ENCODE measurements at places on chromosomes 1 and 21.

DNA sequence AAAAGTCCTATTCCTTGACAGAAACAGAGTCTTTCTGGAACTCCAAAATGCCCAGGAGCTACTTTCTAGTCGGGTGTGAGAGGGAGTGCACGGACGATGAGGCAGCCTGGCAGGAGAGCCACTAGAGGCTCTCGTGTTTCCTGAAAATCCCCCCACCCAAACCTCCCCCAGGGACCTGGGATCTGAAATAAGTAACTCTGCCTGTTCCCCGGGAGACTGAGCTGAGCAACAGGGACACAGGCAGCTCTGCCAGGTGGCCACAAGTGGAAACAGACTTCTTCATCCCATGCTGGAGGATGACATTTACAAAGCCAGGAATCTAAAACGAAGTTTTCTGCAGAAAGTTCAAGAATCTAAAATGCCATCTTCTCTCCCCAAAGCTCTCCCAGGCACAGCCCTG, 77.1 kb downstream of the ITPKB start:
- no peak for DNase-seq

DNA sequence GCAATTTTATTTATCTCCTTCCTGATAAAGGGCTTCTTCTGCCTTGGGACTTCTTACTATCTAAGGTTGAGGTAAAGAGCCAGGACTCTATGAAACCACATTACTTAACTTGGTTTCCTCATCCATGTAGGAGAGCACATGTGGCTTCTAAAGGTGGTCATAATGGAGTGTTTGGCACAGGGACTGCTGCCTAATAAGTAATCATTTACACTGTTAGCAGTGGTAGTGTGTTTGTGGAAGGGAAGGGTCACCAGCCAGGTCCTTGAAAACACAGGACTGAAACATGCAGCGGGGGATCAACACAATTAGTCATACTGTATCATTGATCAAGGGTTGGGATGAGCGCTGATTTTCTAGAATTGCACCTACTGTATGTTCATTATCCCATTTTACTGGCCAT, 59.6 kb downstream of the UCK2 start:
- no peak for DNase-seq

GRCh38 chr1:79293611-79294010, 287.1 kb upstream of the ADGRL4 start:
- no peak for DNase-seq

DNA sequence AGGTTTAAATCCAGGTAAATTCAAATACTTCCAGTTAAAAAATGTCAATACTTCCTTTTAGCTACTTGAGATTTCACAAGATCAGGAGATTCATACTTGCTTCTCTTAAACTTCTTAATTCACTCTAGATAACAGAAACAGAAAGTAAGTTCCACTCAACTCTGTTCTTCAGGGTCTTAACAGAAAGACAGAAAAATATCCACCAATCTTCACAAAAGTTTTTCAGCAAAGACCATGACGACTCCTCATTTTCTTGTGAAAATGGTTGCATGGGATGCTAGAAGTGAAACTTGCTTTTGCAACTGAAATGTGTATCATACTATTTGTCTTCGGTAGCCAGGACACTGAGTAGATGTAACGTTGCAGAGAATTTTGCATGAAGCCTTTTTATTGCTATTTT, 12.3 kb upstream of the LRRC8C start:
- DNase-seq: peak; percentile 42
